CD4-positive, alpha-beta T cell treated with Interleukin-6 for 4 hours (primary cell): ENCODE measurements at places on chromosomes 7 and 10.

GRCh38 chr10:94546901-94547185, 1.3 kb downstream of the HELLS start:
- DNase-seq: no peak

DNA sequence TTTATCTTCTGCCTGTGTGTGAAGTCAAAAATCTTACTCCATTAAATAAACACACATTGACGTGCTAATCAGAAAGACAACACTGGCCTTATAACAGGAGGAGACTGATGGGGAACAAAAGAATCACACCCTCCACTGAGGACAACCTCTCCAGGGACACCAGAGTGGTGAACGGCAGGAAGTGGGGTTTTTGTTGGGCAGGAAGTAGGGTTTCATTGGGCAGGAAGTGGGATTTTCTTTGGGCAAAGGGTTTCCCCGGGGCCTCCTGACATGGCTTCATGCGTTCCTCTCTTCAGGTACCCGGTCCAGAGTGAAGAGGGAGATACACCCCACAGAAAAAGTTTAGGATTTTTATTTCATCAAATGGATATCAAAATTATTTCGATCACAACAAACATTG, 30.6 kb downstream of the ADARB2 start:
- DNase-seq: peak; percentile 7

DNA sequence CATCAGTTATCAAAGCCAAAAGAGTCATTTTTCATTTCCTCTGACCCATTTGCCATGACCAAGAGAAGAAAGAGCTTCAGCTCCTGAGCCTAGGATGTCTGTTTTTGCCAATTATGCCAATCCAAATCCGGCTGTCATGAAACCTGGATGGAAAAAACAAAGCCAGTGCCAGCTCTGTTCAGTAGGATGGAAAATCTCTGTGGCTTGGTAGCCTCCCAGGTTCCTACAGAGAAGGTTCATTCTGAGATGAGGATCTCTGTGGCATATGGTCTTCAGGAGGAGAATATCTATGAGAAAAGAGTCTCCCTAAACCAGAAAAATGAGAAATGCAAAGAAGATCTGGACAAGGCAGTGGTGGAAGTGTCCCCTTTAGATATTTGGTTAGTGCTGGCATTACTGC, 475.4 kb downstream of the CNTNAP2 start:
- no peak for DNase-seq

DNA sequence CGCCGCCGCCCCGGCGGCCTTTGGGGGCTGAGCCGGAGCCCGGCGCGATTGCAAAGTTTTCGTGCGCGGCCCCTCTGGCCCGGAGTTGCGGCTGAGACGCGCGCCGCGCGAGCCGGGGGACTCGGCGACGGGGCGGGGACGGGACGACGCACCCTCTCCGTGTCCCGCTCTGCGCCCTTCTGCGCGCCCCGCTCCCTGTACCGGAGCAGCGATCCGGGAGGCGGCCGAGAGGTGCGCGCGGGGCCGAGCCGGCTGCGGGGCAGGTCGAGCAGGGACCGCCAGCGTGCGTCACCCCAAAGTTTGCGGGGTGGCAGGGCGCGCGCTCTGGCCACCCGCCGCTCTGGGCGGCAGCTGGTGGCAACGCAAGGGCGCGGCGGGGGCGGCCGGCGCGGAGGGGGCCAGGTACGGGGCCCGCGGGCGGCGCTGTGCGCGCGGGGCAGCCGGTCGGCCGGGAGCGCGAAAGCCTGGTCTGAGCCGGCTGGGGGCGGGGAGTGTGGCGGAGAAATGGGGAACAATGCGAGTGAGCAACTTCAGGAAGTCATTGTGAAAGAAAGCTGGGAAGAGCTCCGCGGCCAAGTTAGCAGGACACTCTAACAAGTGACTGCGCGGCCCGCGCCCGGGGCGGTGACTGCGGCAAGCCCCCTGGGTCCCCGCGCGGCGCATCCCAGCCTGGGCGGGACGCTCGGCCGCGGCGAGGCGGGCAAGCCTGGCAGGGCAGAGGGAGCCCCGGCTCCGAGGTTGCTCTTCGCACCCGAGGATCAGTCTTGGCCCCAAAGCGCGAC, at the start of gene IKZF1:
IKZF1 (plus strand) TSS at position 588 of the 782 bp plus-strand sequence. CDS start 14,346 bp downstream, outside the sequence.
- peak; percentile 78 for DNase-seq

- DNase-seq: no peak
These were observed 97.1 kb downstream of the CREB5 start for GRCh38 chr7:28509251-28510025.

DNA sequence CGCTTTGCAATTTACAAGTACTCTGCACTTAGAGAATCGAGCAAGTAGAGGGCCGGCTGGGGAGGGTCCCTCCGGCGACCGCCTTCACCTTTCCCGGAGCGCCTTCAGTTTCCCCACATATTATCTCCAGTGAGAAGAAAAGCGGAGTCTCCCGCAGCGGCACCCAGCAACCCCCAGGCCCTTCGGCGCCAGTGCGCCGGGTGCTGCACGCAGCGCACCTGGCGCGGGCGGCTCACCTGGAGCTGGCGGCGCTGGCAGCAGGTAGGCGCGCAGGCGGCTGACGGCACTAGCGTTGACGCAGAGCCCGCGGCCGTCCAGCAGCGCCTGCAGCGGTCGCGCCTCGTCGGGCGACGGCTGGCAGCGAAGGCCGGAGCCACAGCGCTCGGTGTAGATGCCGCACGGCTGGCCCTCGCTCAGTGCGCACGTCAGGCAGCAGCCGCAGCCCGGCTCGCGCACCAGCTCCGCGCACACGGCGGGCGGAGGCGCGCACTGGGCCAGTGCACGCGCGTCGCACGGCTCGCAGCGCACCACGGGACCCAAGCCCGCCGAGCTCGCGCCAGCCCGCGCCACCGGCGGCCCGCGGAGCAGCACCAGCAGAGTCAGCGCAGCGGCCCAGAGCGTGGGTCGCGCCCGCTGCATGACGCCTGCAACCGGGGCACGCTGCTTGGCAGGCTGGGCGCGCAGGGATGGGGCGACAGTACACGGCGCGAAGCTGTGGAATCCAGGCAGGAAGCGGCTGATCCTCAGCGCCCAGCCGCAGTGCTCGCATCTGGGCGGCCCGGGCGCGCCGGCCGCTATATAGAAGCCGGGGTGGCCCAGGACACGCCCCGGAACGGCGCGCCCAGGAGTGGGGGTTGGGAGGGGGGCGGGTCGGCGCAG, at the start of gene IGFBP3:
IGFBP3 (minus strand) TSS at position 771 of the 879 bp plus-strand sequence; CDS start at position 639, 132 bp downstream.
- peak; percentile 16 for DNase-seq

DNA sequence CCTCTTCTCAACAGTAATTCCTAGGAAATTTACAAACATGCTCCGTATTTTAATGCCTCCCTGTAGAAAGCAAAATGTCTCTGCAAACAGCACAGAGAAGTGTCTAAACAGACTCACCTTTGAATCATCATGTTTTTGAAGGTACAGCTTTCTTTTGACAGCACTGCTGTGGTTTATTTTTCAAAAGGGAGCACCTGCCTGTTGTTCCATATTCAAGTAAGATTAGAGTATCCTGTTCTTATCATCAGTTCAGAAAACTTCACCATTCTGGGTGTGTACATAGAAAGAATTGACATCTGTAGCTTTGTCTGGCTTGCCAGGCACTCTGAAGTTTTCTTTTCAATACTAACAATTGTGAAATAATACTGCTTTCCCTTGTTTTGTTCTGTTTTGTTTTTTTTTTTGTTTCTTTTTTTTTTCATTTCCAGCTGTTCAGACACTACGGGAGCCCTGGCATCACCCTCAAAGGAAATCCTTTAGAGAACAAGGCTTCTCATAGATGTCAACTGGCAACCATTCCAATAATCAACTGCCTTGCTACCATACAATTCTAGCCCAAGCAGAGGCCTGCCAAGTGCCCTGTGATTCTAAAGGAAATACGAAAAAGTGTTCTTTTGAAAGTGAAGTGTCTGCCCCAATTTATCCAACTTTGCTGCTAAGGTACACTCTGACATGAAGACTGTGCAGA, 275.9 kb downstream of the PRPF18 start:
- peak; percentile 4 for DNase-seq

DNA sequence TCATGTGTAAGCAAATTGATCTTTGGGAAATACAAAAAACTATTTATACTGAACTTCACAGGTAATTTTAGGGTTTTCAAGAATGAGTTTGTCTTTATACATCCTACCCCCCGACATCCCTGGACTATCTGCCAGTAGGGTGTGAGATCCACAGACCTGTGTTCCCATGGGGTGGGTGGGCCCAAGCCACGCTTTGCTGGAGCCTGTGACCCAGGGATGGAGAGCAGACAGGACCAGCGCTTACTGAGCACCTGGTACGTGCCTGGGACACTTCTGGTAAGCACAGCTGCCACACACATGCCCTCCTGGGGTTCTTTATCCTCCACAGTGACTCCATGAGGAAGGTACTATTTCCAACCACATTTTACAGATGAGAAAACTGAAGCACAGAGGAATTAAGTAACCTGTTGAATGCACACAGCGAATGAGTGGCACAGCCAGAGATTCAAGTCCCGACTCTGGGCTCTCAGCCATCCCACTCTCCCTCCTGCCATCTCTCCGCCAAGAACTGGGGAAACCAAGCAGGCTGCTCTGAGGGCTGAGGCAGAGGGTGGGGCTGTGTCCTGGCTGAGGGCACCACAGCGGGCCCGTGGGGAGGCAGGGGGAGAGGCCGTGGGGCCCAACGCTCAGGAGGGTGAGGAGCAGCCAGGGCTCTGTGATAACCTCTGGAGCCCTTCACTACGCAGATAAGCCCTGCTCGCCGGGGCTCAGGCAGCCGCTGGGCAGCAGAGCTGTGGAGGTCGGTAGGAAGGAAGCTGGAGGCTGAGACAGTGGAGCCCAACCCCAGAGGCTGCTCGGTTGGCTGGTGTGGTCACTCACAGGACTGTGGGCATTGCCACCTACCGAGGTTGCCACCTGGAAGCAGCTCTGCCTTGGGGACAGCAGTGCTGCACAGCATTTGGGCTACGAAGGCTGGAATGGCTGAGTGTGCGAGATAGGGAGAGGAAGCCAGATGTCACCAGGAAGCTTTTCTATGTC, 124.2 kb downstream of the ARHGAP22 start:
- DNase-seq: no peak

DNA sequence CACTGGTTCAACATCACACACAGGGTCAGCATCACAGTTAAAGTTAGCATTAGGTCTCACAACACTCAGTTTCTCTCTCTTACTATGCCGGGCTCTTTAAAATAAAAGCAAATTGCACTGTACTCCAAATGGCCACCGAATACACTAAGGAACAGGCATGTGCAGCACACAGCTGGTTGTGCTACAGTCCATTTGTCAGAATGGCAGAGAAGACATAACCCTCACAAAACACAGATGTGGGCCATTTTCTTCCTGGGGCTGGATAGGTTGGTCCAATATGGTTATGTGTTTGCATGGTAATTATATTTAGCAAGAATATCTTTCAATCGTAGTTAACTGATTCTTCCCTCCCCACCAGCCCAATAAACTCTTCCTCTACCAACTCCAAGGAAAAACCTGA, 9.0 kb downstream of the JCAD start:
- DNase-seq: no peak

GRCh38 chr10:98223874-98224273, 44.1 kb downstream of the LOXL4 start:
- DNase-seq: no peak

GRCh38 chr10:72727130-72727529, 35.2 kb downstream of the MCU start:
- no peak for DNase-seq

DNA sequence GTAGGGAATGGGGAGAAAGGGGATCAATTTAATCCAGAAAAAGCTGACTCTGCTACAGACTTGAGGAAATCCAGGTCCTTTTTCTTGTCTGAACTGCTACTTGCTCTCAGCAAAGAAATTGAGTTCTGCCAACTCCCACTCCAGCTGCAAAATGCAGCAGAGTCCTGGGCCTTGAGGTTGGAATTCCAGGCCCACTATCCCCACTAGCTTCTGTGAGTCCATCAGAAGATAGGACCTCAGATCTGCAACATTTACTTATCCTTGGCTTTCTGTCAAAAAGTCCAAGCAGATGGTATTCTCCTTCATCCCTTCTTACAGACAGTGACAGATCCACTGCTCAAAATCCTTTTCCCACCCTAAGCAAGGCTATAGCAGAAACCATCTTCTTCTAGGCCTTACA, 219.2 kb downstream of the ARHGAP12 start:
- no peak for DNase-seq

DNA sequence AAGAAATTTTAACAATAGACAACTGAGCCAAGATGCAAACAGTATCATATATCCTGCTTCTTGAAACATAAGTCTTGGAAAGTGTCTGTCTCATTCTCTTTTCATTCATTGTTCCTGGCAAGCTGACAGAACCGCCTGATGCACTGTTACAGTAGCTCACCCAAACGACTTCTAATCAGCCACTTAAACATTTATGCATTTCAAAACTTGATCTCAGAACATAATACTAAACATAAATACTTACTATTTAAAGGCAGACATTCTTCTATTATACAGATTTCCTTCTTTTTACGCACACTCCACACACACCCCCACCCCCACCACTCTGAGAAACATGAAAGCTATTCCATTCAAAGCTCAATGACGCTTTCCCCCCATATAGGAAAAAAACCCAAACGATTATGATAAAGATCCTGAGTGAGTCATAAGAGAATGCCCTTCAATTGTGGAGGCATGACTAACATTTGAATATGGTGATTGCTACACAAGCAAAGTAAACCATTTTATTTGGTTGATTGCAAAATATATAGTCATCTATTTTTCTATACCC, 30.5 kb downstream of the SHTN1 start:
- no peak for DNase-seq

DNA sequence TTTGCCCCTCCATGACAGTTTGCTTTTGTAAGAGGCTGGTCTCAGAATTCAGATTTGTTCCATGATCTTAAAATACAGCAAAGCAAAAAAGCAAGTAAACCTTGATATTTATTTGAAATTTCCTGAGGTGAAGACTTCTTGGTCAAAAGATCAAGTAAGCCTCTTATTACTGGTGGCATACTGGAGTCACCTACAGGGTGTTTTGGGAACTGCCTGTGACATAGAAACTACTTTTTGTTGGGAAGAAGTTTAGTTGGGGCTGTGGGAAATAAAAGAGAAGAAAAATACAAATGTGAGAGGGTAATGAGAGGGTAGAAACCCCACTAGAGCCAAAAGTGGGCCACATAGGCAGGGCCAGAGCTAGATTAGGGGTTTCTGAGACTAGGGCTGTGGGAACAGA, 217.9 kb downstream of the OTUD1 start:
- peak; percentile 9 for DNase-seq

- no peak for DNase-seq
These were observed 68.1 kb upstream of the AOAH start for GRCh38 chr7:36792421-36792820.

- DNase-seq: no peak
These were observed 12.0 kb downstream of the JAZF1 start for GRCh38 chr7:28168393-28169158.

GRCh38 chr10:7704071-7705016, 1.2 kb downstream of the ITIH2 start:
- DNase-seq: no peak

DNA sequence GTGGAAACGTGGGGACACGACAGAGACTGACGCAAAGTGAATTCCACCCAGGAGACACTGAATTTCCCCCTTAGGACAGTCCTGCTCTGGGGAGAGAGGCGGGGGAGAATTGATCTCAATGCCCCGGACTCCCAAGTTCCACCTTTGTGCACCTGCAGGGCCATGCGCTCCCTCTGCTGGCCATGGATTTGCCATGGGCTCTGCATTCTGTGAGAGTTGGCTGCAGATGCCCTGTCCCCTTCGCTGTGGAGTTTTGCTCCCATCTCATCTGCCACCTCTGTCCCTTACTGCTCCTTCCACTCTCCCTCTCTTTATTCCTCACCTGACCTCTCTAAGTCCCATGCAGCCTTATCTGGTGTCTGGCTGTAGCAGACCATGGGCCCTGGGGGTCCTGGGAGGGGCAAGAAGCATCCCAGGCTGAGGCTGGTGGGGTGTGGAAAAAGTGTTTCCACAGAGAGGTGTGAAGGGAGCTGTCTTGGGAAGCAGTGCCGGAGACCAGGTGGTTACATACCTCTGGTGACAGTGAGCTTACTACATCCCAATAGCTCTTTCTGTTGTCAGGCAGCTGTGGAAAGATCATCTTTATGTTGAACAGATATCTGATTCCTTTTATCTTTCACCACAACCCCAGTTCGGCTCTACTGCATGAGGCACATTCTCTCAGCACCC, 14.3 kb downstream of the GHRHR start:
- DNase-seq: peak; percentile 20
